ENCODE measurements at places on chromosomes 12 and 14.

- no peak for DNase-seq
Measured at GRCh38 chr12:132161036-132161781, 17.0 kb downstream of the NOC4L start.

- DNase-seq: no peak
Measured at GRCh38 chr12:114439261-114439683, 33.3 kb upstream of the TBX5 start.

DNA sequence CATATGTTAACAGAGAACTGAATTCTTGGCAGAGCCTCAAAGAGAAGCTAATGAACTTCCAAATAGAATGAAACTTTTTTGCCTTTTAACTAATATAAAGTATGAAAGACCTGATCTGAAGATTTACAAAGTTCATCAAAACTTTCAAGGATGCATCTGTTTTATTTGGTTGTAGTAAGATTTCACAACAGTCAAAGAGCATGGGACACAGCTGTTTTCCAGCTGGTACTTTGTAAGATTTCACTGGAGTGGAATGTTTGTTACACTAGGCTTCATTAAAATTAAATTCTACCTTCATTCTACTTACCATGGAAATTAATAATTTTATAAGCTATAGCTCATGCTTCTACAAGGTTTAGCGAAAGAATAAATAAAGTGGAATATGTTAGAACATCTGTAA is 351.2 kb downstream of the SLC6A15 start:
- no peak for DNase-seq

DNA sequence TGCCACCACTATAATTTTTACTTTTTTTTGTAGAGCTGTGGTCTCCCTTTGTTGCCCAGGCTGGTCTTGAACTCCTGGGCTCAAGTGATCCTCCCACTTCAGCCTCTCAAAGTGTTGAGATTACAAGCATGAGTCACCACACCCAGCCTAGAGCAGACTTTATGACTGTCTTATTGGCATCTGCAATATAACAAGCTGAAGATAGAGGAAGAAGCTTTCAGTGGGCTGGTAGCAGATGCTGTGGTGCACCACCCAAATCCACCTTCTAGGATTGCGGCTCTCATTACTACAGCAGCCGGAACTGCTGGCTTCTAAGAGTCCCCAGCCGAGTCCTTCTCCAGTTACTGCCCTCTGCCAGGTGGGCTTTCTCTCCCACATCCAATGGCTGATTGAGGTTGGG is 7.6 kb upstream of the STK38L start:
- DNase-seq: no peak

- DNase-seq: no peak
Measured at GRCh38 chr14:76640923-76641395, 120.3 kb upstream of the VASH1 start.

DNA sequence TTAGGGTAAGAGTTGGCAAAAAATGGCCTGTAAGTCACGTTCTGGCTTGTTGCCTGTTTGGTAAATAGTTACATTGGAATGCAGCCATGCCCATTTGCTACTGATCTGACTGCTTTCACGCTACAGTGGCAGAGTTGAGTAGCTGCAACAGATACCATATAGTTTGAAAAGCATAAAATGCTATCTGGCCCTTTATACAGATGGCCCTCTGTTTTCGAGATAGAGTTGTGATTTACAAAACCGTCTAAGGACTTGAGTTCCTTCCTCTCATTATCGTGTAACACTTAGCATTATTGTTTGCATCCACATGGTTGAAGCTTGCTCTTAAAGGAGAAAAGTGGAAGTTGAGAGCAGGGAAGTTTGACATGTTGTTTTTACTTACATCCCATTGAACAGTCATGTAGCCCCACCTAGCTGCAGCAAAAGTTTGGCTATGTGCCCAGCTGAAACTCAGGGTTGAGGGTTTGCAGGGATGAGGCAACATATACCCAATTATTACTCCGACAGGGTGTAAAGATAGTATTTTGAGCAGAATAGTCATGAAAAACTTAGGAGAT is 11.3 kb upstream of the SCFD1 start:
- DNase-seq: no peak

DNA sequence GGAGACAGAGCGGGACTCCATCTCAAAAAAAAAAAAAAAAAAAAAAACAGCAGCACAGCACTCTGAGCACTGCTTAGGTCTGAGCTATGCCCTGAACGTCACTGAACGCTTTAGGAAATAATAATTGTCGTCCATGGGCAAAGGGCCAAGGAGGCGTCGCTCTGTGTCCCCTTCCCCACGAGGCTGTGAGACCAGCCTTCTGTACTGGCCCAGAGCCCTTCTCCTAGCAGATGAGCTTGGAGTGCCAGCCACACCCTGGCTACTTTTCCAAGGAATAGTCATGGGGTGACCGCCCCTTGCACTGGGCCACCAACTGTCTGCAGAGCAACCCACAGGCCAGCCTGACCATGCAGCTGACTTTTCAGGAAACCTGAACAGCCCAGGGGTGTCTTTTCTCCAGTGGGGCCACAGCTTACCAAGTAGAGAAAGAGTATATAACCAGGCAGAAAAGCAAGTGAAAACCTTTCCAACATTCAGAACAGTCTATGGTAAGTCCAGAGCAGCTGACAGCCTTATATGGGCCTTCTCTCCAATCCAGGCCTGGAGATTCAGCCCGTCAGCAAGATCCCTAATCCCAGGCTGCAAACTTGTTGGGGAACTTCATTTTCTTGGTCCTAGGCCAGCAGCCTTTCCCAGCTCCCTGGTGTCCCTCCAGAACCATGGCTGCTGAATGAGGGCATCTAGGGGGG is 28.5 kb downstream of the CD9 start:
- no peak for DNase-seq

All from activated CD4-positive, alpha-beta T cell treated with anti-CD3 and anti-CD28 coated beads for 4 hours (primary cell).